ENCODE measurements at places on chromosomes 13 and 19. TPM values are rescaled to one million over a fixed set of nuclear protein-coding genes. Genes with fewer than 3 reads are reported as not detected.

- no peak overlapping the region for H3K4me3 ChIP-seq
- H3K27me3 ChIP-seq, result no peaks in the 10 kb centered on the region
- no peaks in the 10 kb centered on the region for H3K4me1 ChIP-seq
- DNase-seq, result no peak
Observed at GRCh38 chr13:103815619-103816018, 749.4 kb upstream of the SLC10A2 start.

GRCh38 chr13:84870190-84870589 lies 929.0 kb downstream of the SLITRK6 start:
- DNase-seq, result no peak
- H3K4me3 ChIP-seq, result no peak overlapping the region
- no peaks in the 10 kb centered on the region for H3K36me3 ChIP-seq

DNA sequence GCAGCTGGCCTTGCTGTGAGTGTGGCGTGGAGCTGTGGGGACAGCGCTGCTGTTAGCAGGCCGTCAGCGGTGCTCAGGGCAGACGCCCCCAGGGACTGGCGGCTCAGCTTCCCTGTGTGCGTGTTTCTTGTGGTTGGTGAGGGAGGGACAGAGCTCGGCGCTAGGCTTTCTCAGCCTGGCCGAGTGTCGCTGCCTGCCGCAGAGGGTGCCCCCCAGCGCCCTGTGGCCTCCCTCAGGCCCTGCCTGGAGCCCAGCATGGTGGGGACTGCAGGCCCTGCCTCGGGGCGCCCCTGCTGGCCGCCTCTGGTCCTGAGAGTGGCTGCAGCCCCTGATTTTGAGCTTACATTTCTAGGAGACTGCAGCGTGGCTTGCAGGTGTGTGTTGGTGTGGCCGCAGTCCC lies 35.5 kb downstream of the DOT1L start:
- H3K27ac ChIP-seq, result no peak overlapping the region
- no peak overlapping the region for H3K4me3 ChIP-seq
- H3K4me1 ChIP-seq, result no peaks in the 10 kb centered on the region
- no peaks in the 10 kb centered on the region for H3K27me3 ChIP-seq

CFD gene
- total RNA-seq, result 131 TPM

Data from sigmoid colon (tissue), 7 donors.